Left lung (tissue), 14 donors: ENCODE measurements at places on chromosomes 6 and 20. TPM values are rescaled to one million over a fixed set of nuclear protein-coding genes. Genes with fewer than 3 reads are reported as not detected.

DNA sequence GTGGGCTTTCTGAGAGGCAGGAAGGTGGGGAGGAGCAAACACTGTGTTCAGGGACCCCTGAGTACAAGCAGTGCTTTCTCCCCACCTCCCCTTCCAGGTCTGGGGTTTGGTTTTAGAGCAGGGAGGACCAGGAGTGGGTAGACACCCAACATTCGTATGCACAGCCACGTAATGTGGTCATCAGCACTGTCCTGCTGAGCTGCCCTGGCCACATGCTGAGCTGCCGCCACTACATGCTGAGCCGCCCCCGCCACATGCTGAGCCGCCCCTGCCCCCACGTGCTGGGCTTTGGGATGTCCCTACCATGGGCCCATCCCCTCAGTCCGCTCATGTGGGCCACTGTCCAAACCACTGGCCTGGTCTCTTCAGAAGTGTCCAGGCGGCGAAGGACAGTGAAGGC, 214.9 kb upstream of the CST7 start:
- no peak for DNase-seq

- no peak for DNase-seq
Observed at GRCh38 chr6:108395297-108395696, 100.4 kb downstream of the AFG1L start.

DNA sequence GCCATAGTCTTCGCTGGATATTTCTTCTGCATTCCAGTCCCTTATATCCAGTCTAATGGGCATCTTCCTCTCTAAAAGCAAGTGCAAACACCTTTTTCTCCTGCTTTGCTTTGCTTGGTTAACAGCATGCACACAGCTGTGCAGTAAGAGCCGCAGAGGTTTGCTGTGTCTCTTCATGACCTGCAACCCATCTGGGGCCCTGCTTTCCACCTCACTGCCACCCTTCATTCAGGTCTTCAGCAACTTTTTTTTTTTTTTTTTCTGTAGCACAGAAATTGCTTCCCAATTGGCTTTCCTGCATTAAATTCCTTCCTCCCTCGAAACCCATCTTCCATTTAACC, 14.4 kb downstream of the NEDD9 start:
- no peak for DNase-seq

DNA sequence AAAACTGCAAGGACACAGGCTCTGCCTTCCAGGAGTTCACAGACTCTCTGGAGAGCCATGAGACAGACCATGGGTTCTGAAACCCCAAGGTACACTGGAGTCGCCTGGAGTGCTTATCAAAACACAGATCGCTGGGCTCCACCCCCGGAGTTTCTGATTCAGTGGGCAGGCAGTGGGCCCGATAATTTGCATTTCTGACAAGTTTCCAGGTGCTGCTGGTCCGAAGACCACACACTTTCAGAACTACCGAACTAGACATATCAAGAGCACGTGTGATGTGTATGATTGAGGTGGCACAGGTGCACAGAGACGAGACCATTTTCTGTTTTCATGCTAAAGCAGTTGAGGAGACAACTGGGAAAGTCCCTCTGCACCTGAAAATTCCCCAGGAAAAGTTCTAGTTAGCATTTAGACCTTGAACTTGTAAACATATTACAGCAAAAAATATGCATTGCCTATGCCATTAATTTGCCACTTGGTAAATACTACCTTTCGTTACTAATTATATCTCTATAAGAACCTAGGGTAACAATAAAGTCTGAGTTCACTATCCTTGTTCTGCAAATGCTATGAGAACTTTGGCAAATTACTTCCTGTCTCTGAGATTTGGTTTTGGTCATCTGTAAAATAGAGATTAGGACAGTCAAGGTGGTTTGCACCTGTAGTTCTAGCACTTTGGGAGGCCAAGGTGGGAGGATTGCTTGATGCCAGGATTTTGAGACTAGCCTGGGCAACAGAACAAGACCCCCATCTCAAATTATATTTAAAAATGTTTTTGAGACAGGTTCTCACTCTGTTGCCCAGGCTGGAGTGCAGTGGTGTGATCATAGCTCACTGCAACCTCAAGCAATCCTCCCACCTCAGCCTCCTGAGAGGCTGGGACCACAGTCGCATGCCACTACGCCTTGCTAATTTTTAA, 14.3 kb upstream of the PIM1 start:
- DNase-seq: no peak

- no peak for DNase-seq
Observed at GRCh38 chr20:15642676-15643075, 930.6 kb downstream of the KIF16B start.

DNA sequence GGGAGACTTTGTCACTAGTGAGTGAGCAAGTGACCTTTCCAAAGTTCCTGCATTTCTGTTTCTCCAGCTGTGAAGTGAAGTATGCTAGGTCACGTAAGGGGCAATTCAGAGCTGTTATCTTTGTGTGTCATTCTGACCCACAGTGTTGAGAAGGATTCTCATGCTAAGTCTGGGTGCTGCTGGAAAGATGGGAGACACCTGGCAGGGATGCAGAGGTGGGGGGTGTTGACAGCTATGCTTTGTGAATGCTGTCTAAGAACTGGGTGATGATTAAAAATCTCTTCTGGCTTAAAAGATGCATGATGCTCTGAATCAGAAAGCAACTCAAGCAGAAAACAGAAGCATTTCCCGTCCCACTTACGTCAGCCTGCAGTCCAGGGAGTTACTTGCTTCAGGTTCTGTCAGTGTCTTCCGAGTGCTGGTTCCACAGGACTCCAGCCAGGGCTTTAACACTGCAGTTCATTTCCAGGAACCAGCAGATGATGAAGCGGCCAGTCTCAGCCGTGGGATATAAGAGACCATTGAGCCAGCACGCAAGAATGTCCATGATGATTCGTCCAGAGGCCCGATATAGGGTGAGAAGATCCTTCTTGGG, 30.9 kb upstream of the ASXL1 start:
- no peak for DNase-seq

DNA sequence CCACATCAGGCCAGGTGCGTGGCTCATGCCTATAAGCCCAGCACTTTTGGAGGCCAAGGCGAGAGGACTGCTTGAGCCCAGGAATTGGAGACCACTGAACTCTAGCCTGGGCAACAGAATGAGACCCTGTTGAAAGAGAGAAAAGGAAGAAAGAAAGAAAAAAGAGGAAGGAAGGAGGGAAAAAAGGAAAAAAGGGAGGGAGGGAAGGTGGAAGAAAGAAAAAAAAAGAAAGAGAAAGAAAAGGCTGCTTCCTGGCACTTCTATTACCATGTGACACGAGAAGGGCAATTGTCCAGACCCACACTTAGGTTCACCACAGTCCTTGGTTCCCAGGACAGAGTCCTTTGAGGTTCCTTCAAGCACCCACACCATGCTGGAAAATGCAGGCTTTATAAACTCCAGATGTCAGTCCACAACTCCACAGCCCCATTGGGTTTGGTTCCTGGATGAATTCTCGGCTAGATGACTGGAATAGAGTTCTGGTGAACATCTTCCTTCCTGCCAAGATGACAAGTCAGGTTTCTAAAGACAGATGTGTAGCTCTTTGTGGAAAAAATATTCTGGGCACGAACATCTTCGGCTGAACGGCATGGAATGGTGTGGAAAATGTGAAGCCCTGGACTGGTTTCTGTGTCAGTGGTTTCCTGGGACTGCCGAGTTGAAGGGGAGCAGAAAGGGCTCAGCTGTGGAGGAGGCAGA, 32.5 kb downstream of the NT5E start:
- DNase-seq: no peak

DNA sequence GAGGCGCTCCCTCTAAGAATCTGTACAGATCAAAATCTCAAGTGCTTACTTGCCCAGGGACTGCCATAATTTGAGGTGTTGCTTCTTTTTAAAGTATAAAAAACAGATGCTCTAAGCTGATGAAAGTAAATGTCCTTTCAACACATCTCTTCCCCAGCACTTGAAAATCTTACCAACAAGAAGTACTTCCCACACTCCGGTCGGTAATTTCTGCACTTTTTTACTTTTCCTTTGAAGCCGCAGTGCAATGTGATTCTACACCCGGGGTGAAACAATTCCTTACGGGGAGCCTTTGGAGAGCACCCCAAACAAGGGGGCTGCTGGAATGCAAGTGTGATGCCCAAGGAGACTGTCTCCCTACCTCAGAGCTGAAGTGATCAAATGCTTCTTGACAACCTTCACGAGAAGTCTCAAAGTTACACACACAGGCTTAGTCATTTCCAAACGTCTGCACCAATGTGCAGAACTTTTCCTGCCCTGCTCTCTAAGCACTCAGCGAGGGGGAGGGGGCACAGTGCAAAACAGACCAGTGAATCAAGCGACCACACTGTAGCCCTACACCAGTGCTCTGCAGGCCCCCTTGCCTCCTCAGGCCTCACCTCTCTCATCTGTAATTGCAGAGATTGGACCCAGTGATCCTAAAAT, 56.7 kb downstream of the ATXN1 start:
- no peak for DNase-seq

BEND3 gene
- total RNA-seq: 5.6 TPM

EYA2 gene
- 1.9 TPM for total RNA-seq

WFDC12 gene
- 0.44 TPM for total RNA-seq

VWA7 gene
- 5.0 TPM for total RNA-seq
